ENCODE measurements at places on chromosomes 2 and 18.

DNA sequence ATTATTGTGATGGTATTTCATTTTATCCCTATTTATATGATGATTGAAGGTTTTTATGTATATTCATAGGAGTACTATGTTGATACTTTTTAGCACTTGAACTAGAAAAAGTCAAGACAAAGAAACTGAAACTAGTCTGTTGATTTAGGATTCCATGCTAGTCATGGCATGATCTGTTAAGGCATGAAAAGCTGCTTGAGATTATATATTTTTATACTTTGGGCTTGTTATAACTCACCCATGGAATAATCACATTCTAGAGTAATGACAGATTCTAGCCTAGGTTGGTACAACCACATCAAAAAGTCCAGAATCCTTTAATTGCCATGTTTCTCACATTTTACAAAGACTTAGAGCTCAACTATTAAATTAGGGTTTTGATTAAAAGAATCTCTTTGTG lies 472.6 kb upstream of the CELF4 start:
- DNase-seq, result no peak

- DNase-seq, result no peak
Measured at GRCh38 chr2:88865801-88866371, 174.4 kb downstream of the RPIA start.

GRCh38 chr2:126512026-126512425 lies 143.9 kb upstream of the GYPC start:
- no peak for DNase-seq

DNA sequence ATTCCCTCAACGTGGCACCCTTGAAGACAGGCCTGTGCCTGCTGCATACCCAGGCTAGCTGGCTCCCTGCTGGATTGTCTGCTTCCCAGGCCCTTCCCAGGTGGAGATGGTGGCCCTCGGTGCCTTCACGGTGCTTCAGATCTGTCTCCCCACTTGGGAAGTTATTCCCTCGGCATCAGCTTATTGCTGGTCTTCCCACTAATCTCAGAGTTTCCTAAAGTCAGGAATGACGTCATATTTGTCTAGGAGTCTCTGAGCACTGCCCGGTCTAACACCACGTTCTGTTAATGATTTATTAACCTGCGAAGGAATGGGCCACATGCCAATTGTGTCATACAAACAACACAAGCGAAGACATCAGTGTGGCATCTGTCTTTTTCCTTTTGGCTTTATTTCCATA lies 269.8 kb upstream of the ID2 start:
- DNase-seq, result no peak

- peak; percentile 30 for DNase-seq
Measured at GRCh38 chr2:190413421-190413820, 5.3 kb downstream of the MFSD6 start.

GRCh38 chr18:37483221-37483971 lies 82.2 kb downstream of the CELF4 start:
- no peak for DNase-seq

DNA sequence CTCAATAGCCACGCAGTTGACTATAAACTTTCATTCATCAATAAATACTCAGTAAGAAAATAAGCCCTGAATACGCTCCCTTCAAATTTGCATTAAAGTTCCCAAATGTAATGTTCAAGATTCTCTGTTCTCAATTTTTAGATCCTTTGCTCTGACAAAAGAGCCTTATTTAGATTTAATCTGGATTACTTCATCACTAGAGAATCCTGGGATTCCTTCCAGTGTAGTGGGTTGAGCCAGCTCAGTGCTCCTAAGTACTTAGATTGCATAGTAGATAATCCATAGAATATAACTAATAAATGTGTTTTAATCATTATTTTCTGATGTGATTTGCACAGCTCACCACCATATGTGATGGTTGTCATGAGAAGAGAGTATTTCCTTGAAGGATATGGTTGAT lies 1286.2 kb downstream of the SUCLG1 start:
- no peak for DNase-seq

DNA sequence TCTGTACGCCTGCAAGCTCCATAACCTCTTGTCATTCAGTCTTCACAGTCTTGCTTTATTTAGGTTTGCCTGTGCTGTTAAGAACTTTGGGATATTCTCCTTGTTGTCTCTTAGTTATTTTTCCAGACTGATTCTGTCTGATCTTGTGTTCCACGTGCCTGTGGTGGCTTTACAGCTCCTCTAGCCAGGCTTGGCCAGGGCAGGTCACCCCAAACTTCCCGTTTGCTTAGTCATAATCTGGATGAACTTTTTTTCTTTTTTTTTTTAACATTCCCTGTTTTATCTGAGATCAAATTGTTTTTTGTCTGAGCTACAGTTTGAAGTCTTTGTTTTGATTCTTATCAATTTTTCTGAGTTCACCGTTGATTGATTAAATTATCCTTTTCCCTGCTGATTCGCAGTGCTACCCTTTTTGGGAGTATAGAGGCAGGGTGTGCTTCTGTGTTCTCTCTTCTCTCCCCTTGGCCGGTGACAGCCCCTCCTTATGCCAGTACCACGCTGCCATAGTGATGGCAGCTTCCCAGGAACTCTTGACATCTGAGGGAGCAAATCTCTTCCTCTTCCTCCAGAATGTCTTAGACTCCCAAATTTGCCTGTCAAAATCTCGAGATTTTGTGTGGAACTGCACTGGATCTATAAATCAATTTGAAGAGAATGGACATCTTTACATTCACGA lies 2.5 kb downstream of the SP100 start:
- no peak for DNase-seq

- no peak for DNase-seq
Measured at GRCh38 chr2:62144689-62145477, 51.0 kb upstream of the B3GNT2 start.

- DNase-seq, result peak; percentile 36
Measured at GRCh38 chr2:48600204-48600813, 17.3 kb upstream of the GTF2A1L start.

GRCh38 chr2:71583876-71584275 lies 130.5 kb downstream of the DYSF start:
- DNase-seq, result no peak

DNA sequence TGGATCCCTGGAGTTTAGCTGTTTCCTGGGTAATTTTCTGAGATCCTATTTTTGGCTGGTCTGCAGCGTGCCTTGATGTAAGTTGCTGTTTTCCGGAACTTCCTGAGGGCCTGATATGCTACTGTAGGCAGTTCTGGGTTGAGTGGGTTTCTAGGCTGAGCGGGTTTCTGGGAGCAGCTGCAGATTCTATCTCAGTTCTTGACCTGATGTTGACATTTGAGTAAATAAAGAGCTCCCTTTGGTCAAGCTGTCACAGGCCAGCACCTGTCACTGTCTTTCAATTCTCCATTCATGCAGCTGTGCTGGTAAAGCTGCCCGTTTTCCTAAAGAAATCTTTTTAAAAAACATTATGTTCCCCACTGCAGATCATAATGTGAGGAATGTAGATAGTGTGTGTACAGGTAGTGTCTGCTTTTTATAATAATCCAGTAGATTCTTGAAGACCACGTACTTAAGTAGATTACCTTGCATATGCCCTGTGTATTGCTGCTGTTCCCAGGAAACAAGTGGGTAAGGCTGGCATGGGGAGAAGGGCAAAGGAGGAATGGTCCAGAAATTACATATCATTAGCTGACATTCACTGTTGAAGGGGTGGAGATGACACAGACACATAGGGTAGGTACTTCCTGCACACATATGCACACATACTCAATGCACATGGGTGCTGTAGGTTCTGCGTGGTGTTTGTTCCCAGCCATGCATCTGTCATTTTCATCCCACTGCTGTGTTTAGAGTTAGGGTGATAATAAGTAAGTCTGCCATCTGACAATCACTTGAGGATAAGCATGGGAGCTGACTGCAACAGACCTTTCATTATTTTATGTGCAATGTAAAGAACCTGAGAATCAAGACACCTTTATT lies 25.9 kb downstream of the CD28 start:
- DNase-seq, result peak; percentile 66

GRCh38 chr18:6994056-6994770 lies 123.4 kb downstream of the LAMA1 start:
- DNase-seq, result no peak

- DNase-seq, result no peak
Measured at GRCh38 chr18:62521593-62521992, 1.2 kb upstream of the ZCCHC2 start.

DNA sequence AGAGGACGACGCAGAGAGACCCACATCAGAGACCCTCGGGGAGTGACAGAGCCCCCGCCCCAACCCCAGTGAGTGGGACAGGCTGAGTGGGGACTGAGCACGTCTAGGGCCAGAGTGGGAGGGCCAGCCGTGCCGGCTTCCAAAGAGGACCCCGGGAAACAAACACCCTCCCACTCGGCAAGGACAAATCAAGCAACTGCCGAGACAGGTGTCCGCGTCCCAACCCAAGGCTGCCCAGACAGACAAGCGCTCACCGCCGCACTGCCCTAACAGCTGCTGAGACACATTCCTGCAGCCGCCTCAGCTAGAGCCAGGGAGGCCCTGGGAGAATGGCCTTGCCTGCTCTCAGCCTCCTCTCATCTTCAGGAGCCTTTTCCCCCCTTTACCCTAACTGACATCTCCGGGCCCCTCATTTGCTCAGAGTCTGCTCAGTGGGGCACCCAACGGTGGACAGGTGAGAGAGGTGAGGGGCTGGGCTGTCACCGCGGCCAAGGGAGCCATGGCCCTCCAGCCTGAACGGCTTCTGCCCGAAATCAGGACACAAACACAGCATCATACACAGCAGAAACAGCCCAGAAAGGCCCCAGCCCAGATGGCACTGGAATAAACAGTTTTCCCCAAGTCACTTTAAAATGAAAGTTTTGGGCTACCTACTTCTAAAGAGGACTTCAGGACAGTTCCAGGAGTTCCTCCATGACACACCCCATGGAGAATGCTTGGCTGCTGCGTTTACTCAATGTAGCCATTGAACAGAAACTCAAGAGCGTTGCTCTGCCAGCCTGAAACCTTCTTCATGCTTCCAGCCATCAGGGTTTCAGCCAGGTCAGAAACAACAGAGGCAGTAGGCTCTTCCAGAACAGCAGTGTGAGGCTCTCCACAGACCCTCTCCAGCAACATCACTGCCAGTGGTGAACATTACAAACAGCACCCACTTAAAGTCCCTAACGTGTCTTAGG lies 23.6 kb downstream of the SLC66A2 start:
- no peak for DNase-seq

GRCh38 chr2:26555246-26556133 lies 77.6 kb upstream of the OTOF start:
- peak; percentile 14 for DNase-seq

GRCh38 chr2:143974262-143974661 lies 545.7 kb downstream of the ZEB2 start:
- DNase-seq, result no peak

- DNase-seq, result no peak
Measured at GRCh38 chr2:201135386-201135785, 19.4 kb downstream of the CFLAR start.

- DNase-seq, result peak; percentile 36
Measured at GRCh38 chr2:70141902-70142589, 48.8 kb downstream of the C2orf42 start.

GRCh38 chr2:111900859-111901258 lies 2.5 kb downstream of the MERTK start:
- peak; percentile 13 for DNase-seq

- no peak for DNase-seq
Measured at GRCh38 chr2:61266632-61267505, 104.9 kb downstream of the C2orf74 start.

GRCh38 chr2:241835611-241836010 lies 23.1 kb downstream of the PDCD1 start:
- no peak for DNase-seq

GRCh38 chr18:23568281-23569138 lies 17.8 kb downstream of the NPC1 start:
- DNase-seq, result no peak

- no peak for DNase-seq
Measured at GRCh38 chr2:190659553-190659952, 10.7 kb downstream of the NAB1 start.

GRCh38 chr2:221106241-221106640 lies 465.9 kb downstream of the EPHA4 start:
- DNase-seq, result no peak

- DNase-seq, result no peak
Measured at GRCh38 chr2:240127191-240127750, 8.8 kb downstream of the COPS9 start.

DNA sequence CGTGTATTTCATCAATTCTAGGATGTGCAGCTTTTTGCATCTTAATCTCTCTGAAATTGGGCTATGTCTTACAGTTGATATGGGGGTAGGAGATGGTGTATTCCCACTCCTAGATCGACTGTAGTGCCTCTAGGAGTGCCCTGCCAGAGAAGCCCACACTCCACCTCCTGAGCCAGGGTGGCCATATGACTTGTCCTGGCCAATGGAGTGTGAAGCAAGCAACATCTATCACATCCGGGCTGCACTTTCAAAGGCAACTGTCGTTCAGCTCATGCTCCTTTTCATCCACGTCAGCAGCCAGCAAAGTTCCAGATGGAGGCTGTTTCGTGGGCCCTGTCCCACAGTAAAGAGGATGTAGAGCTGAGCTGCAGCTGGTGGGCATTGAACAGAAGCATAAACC lies 149.4 kb upstream of the SLC1A4 start:
- DNase-seq, result no peak

- DNase-seq, result no peak
Measured at GRCh38 chr18:28884304-28884703, 707.4 kb upstream of the CDH2 start.

- no peak for DNase-seq
Measured at GRCh38 chr2:123127236-123127635, 897.9 kb upstream of the CNTNAP5 start.

DNA sequence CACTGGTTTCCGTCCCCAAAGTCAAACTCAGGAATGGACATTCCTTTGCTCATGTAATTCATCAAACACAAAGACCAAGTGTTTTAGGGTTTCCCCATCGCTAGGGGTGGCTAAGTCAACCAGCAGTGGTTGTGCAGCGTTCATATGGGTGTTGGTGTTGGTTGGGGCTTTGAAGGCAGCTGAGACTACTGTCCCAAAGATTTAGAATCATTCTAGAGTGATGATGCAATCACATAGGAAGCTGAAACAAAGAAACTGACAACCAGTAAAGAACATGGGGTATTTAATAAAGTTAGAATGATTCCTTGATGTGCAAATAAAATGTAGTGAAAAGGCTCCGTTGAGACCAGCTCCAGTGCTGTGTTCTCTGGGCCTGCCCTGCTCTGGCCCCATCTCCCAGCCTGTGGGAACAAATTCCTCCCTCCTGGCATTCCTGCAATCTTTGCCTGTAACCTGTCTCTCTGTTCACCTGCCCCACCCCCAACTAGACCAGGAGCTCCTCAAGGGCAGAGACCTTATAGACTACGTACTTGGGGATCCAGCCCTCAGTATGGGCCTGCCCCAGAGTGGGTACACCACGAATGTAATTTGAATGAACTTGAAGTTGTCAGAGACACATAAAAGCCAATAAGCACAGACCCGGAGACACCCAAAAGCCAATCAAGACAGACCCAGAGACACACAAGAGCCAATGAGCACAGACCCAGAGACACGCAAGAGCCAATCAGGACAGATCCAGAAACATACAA lies 191.7 kb upstream of the TWIST2 start:
- DNase-seq, result no peak

DNA sequence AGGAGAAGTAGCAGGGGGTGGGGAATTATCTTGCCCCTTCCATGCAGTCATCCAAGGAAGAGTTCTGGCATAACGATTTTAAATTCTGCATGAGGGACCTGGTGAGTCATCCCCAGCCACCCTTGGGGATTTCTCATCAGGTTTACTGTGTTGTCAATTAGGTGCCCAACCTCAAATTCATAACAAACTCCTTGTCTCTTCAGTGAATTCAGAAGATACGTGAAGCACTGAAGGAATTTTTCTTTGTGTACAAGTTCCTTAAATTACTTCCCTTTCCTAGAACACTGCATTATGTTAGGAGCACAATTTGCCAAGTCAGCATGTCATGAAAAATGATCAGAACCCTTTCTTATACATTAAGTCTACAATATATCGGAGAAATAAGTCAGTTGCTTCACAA lies 70.8 kb upstream of the NOSTRIN start:
- no peak for DNase-seq

GRCh38 chr2:66559672-66560071 lies 124.7 kb downstream of the MEIS1 start:
- DNase-seq, result no peak

Data from NCI-H1092 treated with DMSO at 0.1 percent for 48 hours (cell line).